Ureter (tissue), 1 donor: ENCODE measurements at places on chromosomes 13 and 19. TPM values are rescaled to one million over a fixed set of nuclear protein-coding genes. Genes with fewer than 3 reads are reported as not detected.

- DNase-seq, result no peak
These were observed 10.9 kb downstream of the B3GNT8 start for GRCh38 chr19:41416194-41416674.

DNA sequence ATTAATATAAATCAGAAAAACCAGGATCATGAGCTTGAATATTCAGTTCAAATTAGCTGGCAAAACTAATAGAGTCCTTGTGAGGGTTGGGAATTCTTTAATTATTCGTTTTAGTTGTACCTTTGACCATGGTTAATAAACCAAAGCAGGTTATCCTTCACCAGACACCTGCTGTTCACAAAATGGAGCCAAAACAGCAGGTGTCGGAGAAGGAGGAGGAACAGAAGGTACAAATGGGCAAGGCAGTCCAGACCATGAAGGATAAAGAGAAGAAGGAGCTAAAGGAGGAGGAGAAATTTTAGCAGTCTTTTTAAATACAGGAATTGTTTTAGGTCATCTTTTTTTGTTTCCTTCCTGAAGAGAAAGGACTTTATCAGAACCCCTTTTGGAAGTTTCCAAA lies 106.1 kb downstream of the NHLRC3 start:
- DNase-seq, result no peak

DNA sequence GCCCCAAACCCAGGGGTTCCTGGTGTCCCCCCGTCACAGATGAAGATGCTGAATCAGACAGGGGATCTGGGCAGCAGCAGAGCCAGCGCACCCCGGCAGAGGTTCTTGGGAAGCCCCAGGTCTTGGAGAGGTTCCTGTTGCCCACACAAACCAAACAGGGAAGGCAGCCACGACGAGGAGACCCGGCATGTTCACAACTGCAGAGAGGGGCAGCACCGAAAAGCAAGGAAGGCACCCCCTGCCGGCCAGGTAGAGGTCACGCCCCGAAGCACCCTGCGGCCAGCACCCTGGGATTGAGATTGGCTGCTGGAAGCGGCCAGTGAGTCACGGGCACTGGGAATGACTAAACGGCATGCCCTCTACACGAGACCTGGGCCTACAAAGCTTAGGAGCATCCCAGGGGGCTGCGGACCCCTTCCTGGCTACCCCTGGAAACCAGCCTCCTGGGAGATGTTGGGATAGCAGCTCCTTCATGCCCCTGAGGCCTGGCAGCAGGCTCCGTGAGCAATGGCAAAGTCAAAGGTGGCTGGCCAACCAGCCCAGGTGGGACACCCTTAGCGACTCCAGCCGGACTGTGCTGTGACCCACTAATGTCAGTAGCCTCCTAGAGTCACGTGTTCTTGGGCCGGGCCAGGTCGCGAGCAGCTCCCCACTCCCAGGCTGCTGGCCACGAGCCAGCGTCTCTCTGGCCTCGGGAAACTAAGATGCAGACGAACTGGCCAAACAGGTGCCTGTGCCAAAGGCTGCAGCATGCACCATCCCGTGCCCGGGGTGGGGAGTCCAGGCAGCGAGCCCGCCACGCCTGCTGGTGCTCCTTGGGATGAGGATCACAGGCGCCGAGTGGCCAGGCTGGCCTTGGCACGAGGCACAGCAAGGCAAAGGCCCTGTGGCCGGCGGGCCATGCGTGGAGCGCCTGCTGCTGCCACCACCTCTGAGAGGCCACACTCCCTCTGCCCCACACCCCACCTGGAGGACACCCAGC lies 43.2 kb downstream of the MLLT1 start:
- peak; percentile 90 for DNase-seq

DNA sequence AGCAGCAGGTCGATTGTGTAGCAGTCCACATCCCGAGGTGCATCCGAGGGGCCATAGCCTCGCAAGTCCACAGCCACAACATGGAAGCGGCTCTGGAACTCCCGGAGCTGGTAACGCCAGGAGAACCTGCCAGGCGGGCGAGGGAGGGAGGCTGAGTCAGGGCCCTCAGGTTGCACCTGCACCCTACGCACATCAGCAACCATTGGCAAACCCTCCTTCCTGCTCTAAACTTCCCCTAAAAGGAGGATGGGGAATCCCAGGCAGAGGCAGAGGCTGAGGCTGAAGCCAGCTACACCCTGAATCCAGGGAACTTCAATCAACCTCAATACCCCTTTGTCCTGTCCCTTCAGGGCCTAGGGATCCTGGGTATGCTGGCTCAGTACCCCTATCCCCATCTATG lies 977 bp downstream of the EPHX3 start:
- DNase-seq, result no peak

DNA sequence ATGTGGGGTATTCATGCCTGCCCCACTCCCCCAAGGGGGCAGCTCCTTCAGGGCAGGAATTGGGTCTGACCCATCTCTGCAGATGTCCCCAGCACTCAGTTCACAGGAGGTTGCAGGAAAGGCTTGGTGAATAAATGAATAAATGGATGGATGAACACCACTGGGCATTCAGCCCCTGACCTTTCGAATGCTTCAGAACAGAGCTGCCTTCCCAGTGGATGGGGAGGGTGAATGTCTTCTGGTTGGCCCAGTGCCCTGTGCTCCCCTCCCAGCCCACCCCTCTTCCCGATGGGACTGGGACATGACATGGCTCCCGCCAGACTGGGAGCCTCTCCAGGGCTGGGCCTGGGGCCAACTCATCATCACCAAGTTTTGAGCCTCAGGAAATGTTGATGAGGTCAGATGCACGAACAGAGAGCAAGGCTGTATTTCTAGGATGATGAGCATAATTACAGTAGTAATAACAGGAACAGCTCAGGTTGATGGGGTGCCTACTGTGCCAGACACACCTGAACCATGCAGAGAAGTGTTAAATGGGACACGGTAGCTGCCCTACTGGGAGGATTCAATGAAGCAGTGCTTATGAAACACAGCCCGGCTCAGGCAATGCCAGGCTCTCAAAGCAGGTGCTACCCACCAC lies 25.7 kb downstream of the VRK3 start:
- no peak for DNase-seq

CLIP3 gene
- 14.9 TPM for total RNA-seq

GRCh38 chr13:110471833-110472162 lies 89.7 kb downstream of the RAB20 start:
- peak; percentile 58 for DNase-seq

VSTM2B gene
- not detected for total RNA-seq

- peak; percentile 62 for DNase-seq
These were observed 10.1 kb downstream of the AP2S1 start for GRCh38 chr19:46840498-46840942.

DNA sequence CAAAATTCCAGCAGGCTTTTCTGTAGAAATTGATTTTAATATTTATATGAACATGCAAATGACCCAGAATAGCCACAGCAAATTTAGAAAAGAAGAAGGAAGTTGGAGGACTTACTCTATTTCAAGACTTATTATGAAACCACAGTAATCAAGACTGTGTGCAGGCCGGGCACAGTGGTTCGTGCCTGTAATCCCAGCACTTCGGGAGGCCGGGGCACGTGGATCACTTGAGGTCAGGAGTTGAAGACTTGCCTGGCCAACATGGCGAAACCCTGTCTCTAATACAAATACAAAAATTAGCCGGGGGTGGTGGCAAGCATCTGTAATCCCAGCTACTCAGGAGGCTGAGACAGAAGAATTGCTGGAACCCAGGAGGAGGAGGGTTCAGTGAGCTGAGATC lies 6.0 kb upstream of the FFAR2 start:
- no peak for DNase-seq

CIC gene
- 83.4 TPM for total RNA-seq

GRCh38 chr13:84570831-84571230 lies 688.6 kb upstream of the SLITRK1 start:
- DNase-seq, result no peak

GAPDHS gene
- not detected for total RNA-seq

GRCh38 chr19:19606021-19606420 lies 12.5 kb downstream of the PBX4 start:
- DNase-seq, result no peak

DNA sequence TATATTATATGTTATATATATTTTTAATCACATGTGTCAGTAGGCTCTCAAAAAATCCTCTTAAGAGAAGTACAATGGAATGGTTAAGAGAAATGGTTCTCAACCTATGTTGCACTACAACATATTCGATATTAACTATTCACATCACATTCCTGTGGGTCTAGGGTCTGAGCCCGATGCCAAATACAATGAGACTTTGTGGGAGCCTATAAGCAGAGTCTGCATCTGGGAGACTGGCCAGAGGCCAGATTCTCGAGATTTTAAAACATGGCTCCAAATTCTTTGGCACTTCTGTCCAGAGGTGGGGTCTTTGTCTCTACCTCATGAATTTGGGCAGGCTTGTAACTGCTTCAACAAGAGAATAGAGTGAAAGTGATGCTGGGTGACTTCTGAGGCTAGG lies 79.4 kb upstream of the NBEA start:
- DNase-seq, result no peak

DNA sequence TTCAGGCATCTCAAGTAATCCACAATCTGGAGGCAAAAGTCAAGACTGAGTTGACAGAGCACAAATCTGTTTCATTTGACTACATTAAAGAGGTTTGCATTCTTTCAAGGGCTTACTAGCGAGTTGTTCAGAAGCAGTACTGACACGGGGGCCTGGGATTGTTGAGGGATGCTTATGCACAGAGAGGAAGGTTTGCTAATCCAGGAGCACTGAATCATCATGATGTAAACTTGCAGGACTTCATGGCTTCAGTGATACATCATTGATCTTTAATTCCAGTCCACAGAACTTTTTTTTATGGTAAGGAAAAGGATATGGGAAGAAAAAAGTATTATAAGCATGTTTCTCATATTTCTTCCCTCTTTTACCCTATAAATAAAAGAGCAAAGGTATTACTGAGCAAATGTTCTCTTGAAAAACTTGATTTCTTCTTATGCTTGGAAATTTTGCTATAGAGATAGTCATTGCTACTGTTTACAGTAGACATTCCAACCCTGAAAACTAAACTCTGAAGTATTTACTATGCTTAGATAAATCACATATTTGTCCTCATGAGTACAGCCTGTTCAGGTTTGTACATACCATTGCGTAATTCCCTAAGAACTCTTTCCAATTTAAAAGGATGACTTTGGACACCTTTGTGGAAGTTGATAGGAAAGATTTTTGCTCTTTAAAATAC lies 65.8 kb upstream of the KPNA3 start:
- DNase-seq, result no peak

ZNF99 gene
- total RNA-seq, result 0.34 TPM

- DNase-seq, result no peak
These were observed 9.8 kb upstream of the CNMD start for GRCh38 chr13:52749419-52749818.

EBI3 gene
- total RNA-seq, result 1.5 TPM

- no peak for DNase-seq
These were observed 1161.5 kb downstream of the PCDH9 start for GRCh38 chr13:66068683-66069082.

GRCh38 chr13:23450340-23451046 lies 17.0 kb upstream of the SACS start:
- DNase-seq, result no peak

DNA sequence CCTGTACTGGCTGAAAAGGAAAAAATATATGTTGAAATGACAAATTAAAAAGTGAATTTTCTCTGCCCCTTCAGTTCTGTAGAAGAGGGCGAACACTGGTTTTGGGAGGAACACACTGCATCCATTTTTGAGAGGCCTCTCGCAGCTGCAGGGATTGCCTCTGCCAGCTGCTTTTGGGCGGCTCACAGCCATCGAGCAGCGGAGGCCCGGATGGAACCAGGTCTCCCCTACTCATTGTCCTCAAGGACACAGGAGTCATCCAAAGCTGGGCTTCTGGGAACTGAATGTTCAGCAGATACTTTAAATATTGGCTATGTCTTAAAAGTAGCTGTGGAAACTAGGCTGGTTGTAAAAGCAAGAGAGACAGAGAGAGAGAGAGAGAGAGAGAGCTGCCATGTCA lies 17.1 kb downstream of the RCBTB2 start:
- DNase-seq, result no peak

DNA sequence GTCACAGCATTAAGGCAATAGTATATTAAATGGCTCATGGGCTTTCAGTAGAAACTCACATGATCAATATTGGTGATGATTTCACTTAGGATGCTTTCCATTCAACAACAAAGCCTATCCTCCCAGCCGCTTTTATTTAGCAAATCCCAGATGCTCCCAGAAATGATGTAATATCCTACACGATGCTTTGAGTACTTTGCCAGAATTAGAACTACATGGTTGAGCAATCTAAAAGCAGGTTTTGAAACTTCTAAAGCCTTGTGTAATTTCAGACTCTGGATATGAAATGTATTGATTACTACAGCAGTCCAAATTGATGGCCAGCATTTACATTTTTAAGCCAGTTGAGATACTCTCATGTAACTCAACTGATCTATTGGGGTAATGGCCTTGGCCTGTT lies 13.6 kb downstream of the DLEU7 start:
- DNase-seq, result no peak

DNASE2 gene
- total RNA-seq, result 42.2 TPM

CGB3 gene
- not detected for total RNA-seq

GRCh38 chr19:16068696-16069259 lies 7.5 kb upstream of the TPM4 start:
- DNase-seq, result no peak

MUC16 gene
- 0.18 TPM for total RNA-seq

DNA sequence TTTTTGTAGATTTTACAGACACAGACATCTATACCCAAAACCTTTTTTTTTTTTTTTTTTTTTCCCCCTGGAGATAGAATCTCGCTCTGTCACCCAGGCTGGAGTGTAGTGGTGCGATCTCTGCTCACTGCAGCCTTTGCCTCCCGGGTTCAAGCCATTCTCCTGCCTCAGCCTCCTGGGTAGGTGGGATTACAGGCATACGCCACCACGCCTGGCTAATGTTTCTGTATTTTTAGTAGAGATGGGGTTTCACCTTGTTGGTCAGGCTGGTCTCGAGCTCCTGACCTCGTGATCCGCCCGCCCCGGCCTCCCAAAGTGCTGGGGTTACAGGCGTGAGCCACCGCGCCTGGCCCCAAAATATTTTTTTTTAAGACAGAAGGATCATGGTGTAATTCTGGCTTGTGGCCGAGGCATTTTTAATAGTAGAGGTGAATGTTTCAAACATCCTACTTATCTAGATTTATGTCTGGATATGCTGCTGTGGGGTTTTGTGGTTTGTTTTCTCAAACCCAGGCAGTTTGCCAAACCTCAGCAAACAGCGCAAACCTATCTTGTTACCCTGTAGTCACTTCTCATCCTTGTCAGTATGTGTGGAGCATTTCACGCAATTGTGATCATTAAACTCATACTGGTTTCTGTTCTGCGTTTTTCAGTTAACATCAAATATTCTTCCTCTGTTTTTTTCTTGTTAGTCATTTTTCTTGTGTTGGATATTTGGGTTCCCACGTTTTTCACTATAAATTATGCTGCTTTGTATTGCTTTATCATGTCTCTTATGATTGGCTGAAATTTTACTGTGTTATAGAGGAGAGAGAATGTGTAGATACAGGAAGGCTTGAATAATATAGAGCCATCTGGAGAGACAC lies 36.2 kb upstream of the GARRE1 start:
- DNase-seq, result peak; percentile 66
